Renal cortical epithelial cell (primary cell): ENCODE measurements at places on chromosomes 3 and 15. TPM values are rescaled to one million over a fixed set of nuclear protein-coding genes. Genes with fewer than 3 reads are reported as not detected.

Gene IL5RA
- not detected in 2 replicates for total RNA-seq

Gene CD200R1
- 0.17 TPM in 1 of 2 replicates, not detected in the other for total RNA-seq

Gene BFSP2
- not detected in 2 replicates for total RNA-seq

Gene BDH1
- total RNA-seq, result 4.0 and 6.6 TPM in 2 replicates
